ENCODE measurements at places on chromosomes 4 and X.

GRCh38 chrX:54085666-54086065 lies 41.4 kb upstream of the PHF8 start:
- no peak for DNase-seq

- no peak for DNase-seq
Measured at GRCh38 chr4:142156256-142156655, 519.9 kb downstream of the IL15 start.

GRCh38 chr4:69875576-69875975 lies 15.6 kb upstream of the SULT1E1 start:
- no peak for DNase-seq

DNA sequence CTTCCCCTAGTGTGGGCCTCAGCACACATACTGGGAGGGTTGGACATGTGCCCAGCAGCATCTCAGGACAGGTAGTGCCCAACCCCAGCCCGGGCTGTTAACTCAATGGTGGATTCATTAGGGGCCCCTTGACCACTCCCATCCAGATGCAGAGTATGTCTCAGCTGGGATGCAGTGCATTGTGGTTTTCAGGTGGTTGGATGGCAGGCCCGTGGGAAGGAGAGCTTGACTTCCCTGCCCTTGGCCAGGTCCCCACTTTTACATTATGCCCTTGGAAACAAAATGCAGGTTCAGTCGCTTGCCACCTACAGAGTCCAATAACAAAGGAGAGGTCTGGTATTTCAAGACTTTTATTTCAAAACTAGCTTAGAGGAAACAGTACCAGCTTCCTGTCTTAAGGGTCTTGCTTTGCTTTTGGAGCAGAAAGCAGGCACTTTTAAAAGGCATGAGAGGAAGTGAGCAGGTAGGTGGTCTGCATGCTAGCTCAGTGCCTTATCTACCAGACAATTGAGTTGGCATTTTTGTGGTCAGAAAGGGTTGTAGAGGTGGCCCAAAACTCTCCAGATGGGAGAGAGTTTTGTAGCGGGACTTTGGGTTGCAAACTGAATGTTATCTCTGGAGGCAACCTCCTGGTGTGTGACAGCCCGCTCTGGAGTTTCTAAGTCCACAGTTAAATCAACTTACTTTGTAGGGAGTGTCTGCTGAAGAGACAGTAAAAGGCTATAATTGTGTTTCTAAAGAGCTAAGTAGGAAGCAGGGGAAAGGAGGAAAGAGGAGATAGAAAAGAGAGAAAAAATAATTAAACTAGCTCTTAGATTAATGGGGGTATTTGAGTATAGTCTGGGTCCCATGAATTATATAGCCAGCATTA lies 171.0 kb downstream of the GALNTL6 start:
- DNase-seq = no peak

- no peak for DNase-seq
Measured at GRCh38 chr4:78204176-78204575, 147.1 kb downstream of the FRAS1 start.

Data from HFF-Myc (cell line).